ENCODE measurements at places on chromosomes 2 and 18.

- DNase-seq, result no peak
These were observed 5.7 kb downstream of the MBD5 start for GRCh38 chr2:148026573-148026972.

DNA sequence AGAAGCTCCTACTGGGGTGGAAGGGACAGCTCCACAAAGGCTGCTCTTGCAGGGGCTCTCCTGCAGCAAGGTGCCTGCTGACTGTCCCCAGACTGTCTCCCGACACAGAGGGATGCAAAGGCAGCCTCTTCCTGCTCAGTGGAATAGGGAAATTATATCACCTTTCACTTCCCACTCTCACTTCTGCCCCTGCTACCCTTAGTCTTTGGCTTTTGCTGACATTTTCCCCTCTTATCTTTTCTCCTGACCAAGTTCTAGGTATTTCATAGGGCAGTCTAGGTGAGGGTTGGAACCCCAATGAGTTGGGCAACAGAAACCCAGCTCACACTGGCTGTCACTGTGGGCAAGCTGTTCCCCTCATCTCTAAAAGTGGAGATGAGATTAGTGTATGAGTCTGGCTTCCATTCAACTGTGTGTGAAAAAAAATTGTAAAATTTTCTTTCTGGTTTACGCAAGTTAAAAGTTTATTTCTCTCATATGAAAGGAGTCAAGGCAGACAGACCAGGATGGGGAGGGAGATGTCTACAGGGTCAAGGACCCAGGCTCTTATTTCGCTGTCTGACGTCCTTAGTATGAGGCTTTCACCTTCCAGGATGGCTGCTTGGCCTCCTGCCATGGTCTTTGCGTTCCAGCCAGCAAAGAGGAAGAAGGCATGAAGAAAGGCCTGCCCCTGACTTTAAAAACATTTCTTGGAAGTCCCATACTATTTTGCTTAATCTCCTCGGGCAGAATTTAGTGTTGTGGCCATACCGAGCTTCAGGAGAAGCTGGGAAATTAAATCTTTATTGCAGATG, 7.5 kb upstream of the MOCOS start:
- peak; percentile 87 for DNase-seq

DNA sequence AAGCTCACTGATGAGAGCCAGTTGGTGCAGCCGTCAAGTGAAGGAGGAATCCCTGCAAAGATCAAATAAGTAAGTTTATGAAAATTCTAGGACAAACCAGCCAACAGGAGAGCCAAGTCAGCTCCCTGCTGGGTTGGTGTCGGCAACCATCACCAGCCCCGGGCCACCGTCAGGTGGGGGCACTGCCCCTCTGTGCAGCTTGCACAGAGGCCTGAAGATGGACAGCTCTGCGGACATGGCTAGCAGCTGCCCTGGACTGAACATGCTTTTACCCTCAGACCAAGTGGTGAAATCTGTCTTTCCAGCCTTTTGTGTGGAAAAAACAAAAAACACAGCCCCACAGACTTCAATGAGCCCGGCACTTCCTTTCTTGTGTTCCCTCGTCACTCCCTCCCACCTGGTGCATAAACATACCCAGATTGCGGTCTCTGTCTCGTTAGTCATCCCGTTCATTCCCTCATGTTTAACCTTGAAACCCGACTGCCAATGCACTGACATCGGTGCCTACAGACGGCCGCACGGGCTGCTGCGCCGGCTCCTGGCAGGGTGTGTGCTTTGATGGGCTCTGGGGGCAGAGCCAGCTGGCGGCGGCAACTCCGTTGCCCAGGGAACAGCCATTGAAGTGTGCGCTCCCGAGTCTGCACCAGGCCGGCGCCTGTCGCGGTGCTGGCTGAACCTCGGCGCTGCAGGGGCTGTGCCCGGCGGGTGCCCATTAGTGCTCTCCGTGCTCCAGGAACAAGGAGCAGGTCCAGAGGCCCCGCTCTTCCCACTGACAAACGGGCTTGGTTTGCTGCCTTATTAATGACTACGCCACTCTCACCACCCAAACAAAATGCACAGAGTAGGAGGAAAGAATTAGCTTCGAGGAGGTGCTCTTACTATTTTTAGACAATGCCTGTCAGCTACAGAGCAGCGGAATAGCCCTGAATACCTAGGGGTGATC, 95.3 kb downstream of the EIPR1 start:
- peak; percentile 37 for DNase-seq

GRCh38 chr2:135256531-135257260, 204.6 kb downstream of the RAB3GAP1 start:
- peak; percentile 81 for DNase-seq

GRCh38 chr2:148616662-148617061, 27.9 kb upstream of the EPC2 start:
- DNase-seq, result no peak

- DNase-seq, result no peak
These were observed 95.2 kb upstream of the FSIP2 start for GRCh38 chr2:185643434-185643833.

- peak; percentile 62 for DNase-seq
These were observed 124.7 kb upstream of the CTAGE1 start for GRCh38 chr18:22542406-22542835.

GRCh38 chr2:159090514-159091201, 122.2 kb downstream of the TANC1 start:
- DNase-seq, result peak; percentile 39

- peak; percentile 97 for DNase-seq
These were observed 200.6 kb upstream of the RASGRP3 start for GRCh38 chr2:33275689-33276444.

GRCh38 chr2:27191070-27191829, 20.6 kb upstream of the ATRAID start:
- DNase-seq, result peak; percentile 76

- no peak for DNase-seq
These were observed 20.8 kb downstream of the EIPR1 start for GRCh38 chr2:3356799-3357198.

- DNase-seq, result peak; percentile 83
These were observed 30.7 kb upstream of the PTMA start for GRCh38 chr2:231677632-231678104.

DNA sequence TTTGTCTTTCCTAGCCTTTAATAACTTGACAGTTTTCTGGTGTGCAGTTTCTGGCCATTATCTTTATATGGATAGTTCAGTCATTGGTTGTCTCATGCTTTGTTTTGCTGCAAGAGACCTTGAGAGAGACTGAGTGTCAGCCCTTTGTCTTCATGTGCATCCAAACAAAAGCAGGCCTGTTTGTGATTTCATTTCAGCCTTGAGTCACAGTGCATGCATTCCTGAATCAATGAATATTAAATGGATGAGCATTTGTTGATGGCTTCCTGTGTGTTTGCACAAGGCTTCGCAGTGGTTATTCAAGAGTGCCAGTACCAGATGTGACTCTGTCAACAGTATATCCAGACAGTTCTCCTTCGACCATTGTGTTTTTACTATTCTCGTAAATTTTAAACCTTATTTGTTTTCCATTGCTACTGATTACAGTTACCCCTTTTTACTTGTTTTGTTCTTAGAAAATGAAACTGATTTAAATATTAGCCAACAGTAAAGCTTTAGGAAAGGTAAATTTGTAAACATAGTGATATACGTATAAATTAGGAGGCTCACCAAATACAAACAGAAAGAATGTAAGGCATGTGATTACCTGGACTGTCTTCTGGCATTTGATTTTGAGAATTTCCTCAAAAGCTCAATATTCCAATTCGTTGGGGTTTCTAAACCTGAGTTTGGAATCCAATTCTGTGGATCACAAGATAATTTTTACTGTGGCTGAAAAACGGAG, 319.8 kb downstream of the CTNNA2 start:
- no peak for DNase-seq

DNA sequence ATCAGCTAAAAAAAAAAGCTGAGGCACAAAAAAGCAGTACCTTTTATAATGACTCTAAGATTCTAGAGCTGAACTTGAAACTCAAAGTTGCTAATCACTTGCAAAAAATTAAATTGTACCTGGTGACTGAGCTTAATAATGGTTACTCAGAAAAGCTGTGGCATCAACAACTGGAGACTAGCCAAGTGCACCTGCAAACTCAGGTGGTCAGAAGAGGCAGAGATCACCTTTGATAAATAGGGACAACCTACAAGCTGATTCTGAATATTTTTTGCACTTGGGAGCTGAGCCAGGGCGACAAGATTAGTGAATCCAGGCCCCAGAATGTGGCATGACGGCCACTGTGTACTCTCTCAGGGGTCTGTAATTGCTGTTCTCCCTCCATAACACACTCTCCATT, 3.0 kb downstream of the ABHD3 start:
- DNase-seq, result no peak

- no peak for DNase-seq
These were observed 59.8 kb downstream of the GYPC start for GRCh38 chr2:126715576-126716406.

DNA sequence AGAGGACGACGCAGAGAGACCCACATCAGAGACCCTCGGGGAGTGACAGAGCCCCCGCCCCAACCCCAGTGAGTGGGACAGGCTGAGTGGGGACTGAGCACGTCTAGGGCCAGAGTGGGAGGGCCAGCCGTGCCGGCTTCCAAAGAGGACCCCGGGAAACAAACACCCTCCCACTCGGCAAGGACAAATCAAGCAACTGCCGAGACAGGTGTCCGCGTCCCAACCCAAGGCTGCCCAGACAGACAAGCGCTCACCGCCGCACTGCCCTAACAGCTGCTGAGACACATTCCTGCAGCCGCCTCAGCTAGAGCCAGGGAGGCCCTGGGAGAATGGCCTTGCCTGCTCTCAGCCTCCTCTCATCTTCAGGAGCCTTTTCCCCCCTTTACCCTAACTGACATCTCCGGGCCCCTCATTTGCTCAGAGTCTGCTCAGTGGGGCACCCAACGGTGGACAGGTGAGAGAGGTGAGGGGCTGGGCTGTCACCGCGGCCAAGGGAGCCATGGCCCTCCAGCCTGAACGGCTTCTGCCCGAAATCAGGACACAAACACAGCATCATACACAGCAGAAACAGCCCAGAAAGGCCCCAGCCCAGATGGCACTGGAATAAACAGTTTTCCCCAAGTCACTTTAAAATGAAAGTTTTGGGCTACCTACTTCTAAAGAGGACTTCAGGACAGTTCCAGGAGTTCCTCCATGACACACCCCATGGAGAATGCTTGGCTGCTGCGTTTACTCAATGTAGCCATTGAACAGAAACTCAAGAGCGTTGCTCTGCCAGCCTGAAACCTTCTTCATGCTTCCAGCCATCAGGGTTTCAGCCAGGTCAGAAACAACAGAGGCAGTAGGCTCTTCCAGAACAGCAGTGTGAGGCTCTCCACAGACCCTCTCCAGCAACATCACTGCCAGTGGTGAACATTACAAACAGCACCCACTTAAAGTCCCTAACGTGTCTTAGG, 23.6 kb downstream of the SLC66A2 start:
- DNase-seq, result no peak

DNA sequence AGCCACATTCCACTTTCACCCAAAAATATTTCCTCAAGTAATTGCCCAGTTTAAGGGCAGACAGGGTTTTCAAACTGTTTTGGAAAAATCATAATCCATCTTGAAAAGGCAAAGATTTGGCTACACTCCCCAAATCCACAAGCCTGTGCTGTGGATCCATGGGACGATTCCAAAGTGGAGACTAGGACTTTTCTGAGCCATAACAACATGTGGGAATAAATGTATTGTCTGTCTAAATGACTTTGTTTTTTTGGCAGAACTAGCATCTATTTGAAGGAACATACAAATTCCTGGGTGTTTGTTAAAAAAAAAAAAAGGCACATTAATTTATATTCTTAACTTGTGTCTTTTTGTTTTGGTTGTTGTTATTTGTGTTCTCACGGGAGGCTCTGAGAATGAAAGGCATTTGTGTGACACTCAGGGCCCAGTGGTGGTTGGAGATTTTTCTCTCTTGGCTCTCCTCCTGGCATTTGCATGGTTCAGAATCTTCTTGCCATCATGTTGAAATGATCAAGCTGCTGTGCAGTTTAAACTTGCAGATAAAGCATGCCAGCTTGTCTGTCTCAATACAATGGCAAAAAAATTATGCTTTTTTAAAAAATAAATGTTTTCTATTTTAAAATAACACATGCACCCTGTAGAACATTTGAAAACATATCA, 277.4 kb downstream of the EN1 start:
- DNase-seq, result peak; percentile 4

DNA sequence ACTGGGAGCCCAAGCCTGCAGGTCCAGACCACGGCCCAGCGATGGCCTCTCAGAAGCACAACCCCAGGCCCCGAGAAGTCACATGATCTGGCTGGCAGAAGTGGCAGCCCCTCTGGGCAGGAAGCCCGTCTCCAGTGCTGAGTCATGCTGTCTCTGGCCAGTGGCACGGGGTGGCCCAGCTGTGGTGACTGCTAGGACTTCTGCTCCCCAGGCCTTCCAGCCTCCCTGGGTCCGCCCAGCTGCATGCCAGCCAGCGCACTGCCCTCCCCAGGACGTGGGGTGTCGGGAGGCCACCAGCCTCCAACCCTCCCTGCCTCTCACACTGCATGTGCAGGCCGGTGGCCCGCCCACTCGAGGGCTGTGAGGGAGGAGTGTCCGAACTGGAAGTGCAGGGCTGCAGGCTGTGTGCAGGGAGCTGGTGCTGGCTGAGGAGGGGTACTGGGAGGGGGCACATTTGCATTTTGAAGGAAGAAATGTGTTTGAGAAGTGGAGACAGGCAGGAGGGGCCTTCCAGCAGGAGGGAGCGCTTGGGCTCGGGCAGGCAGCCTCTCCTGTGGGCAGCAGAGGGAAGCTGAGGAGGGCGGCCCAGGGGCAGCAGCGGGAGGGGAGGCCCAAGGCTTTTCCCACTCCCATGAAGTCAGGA, 17.0 kb upstream of the HPCAL1 start:
- DNase-seq, result peak; percentile 40

GRCh38 chr2:191875859-191876258, 29.0 kb upstream of the CAVIN2 start:
- no peak for DNase-seq

GRCh38 chr2:73494031-73494430, 108.4 kb downstream of the ALMS1 start:
- peak; percentile 26 for DNase-seq

DNA sequence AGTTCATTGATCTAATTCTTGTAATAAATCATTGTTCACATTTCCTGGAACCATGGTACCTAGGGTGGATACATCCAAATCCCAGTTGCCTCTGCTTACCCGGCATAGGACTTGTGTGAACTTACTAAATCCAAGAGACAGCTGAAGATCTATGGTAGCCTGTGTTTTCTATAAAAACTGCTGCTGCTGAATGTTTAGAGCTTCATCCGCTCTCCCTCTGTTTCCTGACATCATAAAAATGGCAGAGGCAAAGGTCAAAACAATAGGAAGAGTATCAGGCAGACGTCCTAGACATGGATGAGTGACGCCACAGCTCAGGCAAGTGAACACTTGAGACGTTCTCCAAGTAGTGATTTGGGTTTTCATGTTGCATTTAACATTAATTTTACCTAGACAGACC, 258.3 kb downstream of the ALPK2 start:
- DNase-seq, result no peak

DNA sequence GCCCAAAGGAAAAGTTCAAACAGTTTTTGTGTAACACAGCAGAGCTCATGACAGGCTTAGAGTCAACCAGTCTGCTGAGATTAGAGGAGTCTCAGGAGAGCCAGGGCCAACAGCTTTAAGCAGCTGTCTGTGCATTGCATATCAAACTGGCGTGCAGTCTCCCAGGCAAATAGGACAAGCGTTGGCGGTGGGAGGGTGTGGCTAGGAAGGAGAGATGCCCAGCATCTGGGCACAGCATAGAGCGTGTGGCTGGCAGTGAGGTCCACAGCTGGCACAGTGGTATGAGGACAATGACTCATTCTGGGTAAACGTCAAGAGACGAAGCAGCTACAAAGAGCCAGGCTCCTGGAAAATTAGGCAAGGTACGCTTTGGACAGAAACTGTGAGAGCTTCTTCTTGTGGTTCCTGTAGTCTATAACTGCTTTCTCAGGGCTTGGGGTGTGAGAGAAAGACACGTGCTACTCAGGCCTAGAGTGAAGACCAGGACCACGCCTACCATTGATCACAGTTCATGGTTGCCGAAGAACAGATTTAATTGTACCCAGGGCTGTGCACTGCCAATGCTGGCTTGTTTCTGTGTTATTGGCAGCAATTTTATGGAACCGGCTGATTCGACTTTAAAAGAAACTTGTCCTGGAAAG, 14.8 kb downstream of the ZAP70 start:
- DNase-seq, result peak; percentile 32
